ENCODE measurements at places on chromosomes 13 and 19.

DNA sequence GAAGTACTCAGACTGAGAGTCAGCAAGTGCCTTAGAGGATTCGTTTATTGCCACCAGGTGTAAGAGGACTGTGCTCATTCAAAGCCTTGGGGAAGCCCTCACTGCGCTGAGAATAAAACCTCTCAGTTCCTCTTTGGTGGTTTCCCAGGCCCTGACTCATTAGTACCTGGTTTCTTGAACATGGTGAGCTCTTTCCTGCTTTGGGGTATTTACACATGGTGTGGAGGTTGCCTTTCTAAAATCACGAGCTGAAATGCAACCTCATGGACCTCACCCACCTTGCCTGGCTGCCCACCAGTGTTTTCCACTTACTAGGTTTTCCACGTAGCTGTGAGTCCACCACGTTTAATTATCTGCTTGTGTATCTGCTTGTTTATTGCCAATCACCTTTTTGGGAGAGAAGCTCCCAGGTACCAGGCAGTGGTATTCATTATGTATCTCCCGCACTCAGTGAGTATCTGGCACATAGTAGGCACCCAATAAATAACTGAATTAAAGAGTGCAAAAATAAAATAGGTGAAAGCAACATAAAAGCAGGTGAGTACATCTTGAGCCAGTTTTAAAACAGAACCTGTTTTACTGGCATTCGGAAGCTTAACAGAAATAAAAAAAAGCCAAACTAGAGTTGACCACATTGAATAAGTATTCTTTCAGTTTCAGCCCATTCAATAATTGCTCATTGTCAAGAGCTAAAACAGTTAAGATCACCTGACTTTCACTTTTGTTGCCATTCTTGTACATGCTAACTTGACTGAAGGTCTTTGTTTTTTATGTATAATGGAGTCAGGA is 533.0 kb downstream of the MYO16 start:
- DNase-seq: no peak

- DNase-seq: no peak
Measured at GRCh38 chr13:44927968-44928367, 61.3 kb downstream of the NUFIP1 start.

DNA sequence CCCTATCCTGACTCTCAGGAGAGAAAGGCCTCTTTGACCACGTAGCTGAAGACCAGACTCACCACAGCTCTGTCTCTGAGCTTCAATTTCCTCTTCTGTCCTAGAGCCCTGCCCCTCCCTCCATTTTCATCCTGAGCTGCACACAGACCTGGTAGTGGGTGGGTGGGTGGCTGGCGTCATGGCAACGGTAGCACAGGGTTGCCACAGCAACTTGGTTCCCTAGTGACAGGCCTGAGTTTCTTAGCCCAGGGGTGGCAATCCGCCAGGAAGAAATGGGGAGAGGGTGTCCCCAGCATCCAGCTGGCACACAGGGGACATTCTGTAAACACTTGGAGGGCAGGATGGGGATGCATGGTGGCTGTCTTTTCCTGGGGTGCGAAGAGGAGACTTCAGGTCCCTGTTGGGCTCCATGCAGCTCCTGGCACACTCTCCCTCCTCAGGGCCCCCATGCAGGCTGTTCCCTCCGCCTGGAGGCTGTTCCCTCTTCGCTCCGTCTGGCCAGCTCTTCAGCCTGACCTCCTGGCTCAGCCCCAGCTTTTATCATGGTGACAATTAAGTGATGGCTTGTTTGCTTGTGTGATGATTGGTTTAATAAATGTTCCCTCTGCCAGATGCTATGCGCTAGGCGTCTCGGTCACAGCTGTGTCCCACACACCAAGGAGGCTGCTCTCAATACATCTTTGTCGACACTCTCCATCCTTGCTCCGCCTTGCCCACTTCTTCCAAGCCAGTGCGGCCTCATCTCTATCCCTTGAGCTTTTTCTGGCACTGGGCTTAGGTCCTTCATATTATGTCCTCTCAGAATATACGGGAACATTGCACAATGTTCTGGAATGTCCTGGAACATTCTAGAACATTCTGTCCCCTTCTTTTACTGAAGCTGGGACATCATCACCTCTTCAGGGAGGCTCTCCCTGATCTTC is 7.4 kb upstream of the KLHL26 start:
- DNase-seq: peak; percentile 63

DNA sequence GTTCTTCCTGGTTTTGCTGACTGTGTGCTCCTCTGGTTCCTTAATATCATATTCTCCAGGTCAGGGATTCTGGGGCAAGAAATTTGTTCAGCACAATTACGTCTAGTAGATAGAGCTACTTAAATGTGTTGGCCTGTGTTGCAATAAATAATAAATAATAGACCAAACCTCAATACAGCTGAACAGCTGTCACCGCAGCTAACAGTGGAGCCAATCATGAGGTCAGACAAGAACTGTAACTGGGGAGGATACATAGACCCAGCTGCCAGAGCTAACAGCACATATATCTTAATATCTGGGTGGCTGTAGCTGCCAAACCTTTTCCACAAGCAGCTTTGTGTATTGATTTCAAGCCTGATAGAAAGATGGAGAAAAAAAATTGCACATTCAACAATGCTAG is 1596.3 kb upstream of the PCDH20 start:
- DNase-seq: no peak

DNA sequence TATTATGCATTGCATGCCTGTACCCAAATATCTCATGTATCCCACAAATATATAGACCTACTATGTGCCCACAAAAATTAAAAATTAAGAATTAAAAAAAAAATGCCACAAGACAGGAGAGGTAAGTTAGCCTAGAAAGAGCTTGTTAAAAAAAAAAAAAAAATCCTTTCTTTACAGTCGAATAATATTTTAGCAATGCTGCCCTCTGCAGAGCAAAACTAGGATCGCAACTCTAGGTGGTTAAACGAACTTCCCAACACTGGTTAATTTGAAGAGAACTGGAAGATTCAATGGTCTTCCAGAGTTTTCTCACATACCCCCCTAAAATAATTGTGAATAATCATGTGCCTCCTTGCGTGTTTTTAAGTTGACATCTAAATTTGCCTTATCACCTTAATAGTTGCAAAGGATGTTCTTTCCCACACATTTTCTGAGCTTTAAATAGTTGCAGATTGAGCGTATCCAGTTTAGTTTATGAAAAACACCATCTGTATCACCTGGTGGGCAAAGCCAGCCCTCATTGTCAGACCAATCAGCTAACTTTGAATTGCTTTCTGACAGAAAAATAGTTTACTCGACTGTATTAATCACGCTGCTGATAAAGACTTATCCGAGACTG is 47.4 kb upstream of the RCBTB2 start:
- peak; percentile 53 for DNase-seq

DNA sequence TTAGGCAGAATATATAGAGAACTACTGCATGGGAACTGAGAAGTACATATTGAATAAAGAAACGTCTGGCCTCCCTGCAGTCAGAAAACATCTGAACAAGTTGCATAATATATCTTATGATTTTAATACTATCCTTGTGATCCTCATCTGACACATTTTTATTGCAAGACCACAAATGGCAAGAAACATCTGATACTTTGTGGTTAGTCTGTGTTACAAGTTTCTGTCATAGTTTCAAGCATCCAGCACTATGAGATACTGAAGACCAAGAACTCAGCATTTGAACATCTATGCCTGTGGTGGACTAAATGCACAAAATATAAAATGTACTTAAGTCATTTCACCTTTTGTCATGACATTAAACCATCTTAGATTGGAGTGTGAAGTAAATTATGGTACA is 1175.8 kb upstream of the MIR17HG start:
- no peak for DNase-seq

DNA sequence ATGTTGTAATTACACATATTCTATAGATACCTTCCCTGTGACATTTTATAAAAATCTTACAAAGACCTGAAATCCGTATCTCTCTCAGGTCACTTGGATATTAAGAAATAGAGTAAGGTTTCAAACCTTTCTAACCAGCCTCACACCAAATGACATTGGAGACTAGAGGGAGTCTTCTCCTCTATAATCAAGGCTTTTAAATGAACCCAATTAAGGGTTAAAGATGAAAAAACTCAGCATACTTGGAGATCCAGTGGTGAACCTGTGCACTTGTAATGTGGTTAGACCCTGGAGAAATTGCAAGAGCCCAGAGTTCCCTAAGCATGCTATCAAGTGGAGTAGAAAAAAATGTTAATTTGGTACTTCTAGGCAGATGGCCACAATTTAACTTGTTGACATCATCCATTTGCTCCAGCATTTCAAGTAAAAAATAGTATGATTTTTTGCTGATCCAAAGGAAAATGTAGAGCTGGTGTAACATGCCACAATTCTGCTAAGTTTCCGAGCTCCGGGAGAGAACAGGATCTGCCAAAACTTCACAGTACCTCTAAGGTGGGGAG is 554.1 kb upstream of the MIR17HG start:
- no peak for DNase-seq

DNA sequence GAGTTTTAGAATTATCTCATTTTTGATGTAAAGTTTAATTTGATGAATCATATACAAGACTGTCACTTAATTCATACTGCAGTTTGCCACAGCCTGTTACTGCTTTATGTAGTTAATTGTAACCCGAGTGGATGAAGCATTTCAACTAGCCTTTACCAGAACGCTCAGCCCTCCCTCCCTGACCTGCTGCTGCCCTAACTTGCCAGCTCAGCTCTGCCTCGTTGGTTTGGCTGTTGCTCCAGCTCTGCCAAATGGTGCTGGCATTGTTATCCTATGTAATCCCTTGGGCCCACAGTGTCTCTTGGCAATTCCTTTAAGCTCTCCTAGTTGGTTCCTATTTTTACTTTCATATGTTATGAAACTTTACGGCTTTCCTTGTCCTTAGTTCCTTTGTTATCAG is 113.3 kb downstream of the LMO7 start:
- DNase-seq: no peak

GRCh38 chr13:21076253-21076652 is 14.9 kb upstream of the LATS2 start:
- DNase-seq: no peak

DNA sequence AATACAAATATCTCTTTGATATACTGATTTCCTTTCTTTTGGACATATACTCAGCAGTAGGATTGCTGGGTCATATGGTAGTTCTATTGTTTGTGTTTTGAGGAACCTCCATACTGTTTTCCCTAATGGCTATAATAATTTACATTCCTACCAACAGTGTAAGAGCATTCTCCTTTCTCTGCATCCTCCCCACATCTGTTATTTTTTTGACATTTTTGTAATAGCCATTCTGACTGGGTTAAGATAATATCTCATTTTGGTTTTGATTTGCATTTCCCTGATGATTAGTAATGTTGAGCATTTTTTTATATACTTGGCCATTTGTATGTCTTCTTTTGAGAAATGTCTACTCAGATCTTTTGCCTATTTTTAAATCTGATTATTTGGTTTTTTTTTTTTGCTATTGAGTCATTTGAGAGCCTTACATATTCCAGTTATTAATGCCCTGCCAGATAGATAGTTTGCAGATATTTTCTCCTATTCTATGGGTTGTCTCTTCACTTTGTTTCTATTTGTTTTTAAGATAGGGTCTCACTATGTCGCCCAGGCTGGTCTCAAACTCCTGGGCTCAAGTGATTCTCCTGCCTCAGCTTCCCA is 95.7 kb downstream of the FNDC3A start:
- DNase-seq: no peak

DNA sequence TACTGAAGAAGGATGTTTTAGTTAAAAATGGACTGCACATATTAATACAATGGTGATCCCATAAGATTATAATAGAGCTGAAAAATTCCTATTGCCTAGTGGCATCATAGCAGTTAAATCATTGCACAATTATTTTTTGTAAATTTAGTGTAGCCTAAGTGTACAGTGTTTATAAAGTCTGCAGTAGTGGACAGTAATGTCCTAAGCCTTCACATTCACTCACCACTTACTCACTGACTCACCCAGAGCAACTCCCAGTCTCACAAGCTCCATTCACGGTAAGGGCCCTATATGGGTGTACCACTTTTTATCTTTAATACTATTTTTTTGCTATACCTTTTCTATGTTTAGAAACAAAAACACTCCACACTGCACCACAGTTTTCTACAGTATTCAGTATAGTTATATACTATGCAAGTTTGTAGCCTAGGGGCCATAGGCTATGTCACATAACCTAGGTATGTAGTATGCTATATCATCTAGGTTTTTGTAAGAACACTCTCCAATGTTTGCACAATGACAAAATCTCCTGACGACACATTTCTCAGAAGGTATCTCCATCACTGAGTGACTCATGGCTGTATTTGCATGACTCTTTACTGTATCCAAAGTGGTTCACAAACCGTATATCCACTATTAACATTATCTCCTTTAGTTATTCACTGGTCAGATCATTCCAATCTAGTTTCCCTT is 536.0 kb downstream of the KLF12 start:
- DNase-seq: no peak

- no peak for DNase-seq
Measured at GRCh38 chr19:10283301-10284064, 3.3 kb upstream of the ICAM4 start.

- DNase-seq: no peak
Measured at GRCh38 chr19:7349231-7349591, 474 bp downstream of the ARHGEF18 start.

- DNase-seq: no peak
Measured at GRCh38 chr13:103044056-103044455, 22.2 kb downstream of the SLC10A2 start.

Measured in COR-L47 (cell line).